ENCODE measurements at places on chromosomes 1 and 21. TPM values are rescaled to one million over a fixed set of nuclear protein-coding genes. Genes with fewer than 3 reads are reported as not detected.

OR2L13 gene
- 0.03 TPM for polyA plus RNA-seq

IFI44L gene
- polyA plus RNA-seq = 3.3 TPM

CDC42BPA gene
- 6.4 TPM for polyA plus RNA-seq

- no peaks in the 10 kb centered on the region for H3K4me1 ChIP-seq
- no peak overlapping the region for H3K4me3 ChIP-seq
- H3K36me3 ChIP-seq = no peaks in the 10 kb centered on the region
- no peak overlapping the region for H3K27ac ChIP-seq
- peak; percentile 78 for DNase-seq
- peaks cover 4% of the 10 kb centered on the region for H3K27me3 ChIP-seq
These were observed 25.3 kb upstream of the ETV3 start for GRCh38 chr1:157163273-157164127.

- no peak overlapping the region for H3K4me3 ChIP-seq
- peaks cover 6% of the 10 kb centered on the region for H3K36me3 ChIP-seq
- H3K27ac ChIP-seq = no peak overlapping the region
- peak; percentile 33 for DNase-seq
- H3K27me3 ChIP-seq = no peaks in the 10 kb centered on the region
- H3K4me1 ChIP-seq = no peaks in the 10 kb centered on the region
These were observed 29.5 kb downstream of the ARHGEF16 start for GRCh38 chr1:3483801-3484444.

Data from lung (tissue), 17 donors.